ENCODE measurements at places on chromosomes 5 and 9. TPM values are rescaled to one million over a fixed set of nuclear protein-coding genes. Genes with fewer than 3 reads are reported as not detected.

GRCh38 chr5:14153932-14154731 lies 11.0 kb downstream of the TRIO start:
- peak; percentile 97 for DNase-seq

GRCh38 chr9:123269281-123269680 lies 895 bp upstream of the STRBP start:
- no peak for DNase-seq

DNA sequence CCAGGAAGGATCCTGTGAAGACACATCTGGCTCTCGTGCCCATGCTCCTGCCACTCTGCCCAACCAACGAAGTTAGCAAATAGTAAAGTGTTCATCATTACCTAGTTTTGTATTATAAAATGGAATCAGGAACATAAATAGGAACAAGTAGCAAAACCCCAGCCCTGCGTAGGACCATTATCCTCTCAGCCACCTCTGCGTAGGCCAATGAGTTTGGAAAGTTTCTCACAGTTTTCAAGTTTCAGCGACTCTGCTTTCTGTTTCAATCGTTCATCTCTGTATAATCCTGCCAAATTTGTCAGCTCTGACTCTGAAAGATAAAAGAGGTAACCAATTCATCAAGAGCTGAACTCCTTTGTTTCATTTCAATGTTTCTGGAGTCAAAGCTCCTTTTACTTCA lies 10.1 kb upstream of the SPATA24 start:
- DNase-seq, result no peak

GCNT4 gene
- not detected for polyA plus RNA-seq

QRFP gene
- not detected for polyA plus RNA-seq

DNA sequence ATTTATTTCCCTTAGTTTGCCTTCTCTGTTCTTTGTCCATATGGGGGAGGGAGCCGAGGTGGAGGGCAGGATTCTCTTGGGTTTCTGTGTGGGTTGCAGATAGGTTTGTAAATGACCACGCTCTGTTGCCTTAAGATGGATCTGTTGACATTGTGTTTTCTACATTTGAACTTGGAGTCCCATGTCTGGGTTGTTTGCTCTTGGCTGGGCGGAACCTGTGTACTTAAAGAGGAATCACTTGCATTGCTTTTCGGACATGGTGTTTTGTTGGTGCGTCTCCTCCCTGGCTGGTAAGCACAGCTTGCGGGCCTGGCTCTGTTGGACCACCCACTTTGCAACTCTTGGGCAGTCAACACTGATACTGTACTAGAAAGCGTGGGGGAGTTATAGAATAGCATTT lies 45.9 kb downstream of the EHMT1 start:
- no peak for DNase-seq

- no peak for DNase-seq
Measured at GRCh38 chr5:172531704-172532026, 77.3 kb upstream of the SH3PXD2B start.

DNA sequence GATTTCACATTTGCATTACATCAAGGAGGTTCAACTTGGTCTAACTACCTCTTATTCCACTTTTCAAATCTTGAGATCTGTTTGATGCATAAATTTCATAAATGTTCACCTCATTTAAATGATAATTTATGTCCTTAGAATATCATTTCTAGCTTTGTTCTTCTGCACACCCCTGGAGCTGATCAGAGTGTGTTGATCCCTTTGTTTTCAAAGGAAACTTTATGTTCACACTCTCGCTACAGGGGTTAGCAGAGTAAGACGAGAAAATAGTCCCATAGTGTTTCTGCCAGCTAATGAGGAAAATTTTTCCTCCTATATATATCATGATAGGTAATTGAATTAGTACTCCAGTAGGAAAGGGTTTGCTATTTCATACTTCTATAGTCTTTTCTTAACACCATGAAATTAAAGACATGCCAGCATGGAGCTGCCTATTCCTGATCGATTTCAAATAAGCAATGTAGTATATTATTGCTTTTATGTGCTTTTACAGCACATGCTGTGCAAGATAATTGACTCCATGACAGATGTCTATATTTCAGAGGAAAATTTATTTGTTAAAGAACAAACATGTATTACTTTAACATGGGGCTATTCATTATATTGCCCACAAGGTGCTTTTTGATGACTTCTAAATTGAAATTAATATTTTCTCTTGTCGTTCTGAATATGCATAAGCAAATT lies 4.8 kb upstream of the PAM start:
- DNase-seq, result no peak

PFDN1 gene
- polyA plus RNA-seq, result 158 TPM

TNFSF8 gene
- not detected for polyA plus RNA-seq

RCL1 gene
- polyA plus RNA-seq, result 9.0 TPM

DNA sequence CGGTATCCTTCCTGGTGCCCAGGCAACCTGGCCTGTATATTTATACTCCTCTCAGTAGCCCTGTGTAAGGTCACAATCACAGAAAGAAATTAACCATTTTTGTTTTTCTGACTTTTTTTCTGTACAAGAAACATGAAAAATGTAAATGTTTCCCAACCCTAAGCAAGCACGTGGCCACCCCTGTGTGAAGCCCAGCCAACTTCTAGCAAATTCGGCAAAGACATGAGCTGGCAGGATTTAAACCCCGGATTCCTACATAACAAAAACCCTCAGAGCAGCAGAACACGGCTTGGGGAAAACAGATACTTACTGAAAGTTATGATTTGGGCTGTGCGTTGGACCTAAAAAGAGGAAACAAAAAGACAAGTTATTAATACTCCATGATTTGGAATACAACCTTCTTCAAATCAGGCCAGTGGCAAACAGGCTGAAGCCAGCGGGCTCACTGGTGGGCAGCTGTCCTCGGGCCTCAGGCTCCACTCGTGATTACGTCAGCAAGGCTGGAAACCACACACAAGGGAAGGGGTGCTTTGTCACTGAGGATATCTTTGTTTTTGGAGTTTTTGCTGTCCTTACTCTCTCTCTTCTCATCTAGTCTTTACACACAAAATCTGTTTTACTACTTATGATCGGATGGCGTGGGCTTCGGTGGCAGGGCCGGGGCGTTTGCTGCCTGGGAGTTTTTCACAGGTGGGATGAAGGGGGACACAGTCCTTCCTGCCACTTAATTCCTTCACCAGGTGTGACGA lies 194.1 kb downstream of the ROR2 start:
- DNase-seq, result no peak

GRCh38 chr5:139579-140442 lies 47.8 kb downstream of the PLEKHG4B start:
- DNase-seq, result no peak

GFI1B gene
- not detected for polyA plus RNA-seq

DNA sequence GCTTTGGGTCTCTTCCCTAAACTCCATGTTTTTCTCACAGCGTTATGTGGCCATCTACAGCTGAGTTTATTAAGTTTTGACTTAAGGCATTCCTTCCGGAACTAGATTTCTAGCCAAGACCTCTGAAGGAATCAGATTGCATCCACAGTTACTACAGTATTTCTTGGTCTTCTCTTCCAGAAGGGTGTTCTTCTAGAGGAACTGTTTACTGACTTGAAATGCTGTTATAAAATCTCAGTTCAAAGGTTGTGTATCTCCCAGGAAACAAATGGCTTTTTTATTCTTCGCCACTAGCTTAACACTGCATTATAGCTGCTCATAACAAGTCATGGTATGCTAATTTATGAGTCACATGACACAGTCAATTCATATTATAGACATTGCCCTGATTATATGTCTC lies 55.3 kb upstream of the RAD23B start:
- DNase-seq, result no peak

GRCh38 chr9:14312719-14313377 lies 1.1 kb downstream of the NFIB start:
- peak; percentile 53 for DNase-seq

GRCh38 chr5:172830876-172831662 lies 3.0 kb upstream of the ERGIC1 start:
- DNase-seq, result peak; percentile 29

LCN10 gene
- not detected for polyA plus RNA-seq

DNA sequence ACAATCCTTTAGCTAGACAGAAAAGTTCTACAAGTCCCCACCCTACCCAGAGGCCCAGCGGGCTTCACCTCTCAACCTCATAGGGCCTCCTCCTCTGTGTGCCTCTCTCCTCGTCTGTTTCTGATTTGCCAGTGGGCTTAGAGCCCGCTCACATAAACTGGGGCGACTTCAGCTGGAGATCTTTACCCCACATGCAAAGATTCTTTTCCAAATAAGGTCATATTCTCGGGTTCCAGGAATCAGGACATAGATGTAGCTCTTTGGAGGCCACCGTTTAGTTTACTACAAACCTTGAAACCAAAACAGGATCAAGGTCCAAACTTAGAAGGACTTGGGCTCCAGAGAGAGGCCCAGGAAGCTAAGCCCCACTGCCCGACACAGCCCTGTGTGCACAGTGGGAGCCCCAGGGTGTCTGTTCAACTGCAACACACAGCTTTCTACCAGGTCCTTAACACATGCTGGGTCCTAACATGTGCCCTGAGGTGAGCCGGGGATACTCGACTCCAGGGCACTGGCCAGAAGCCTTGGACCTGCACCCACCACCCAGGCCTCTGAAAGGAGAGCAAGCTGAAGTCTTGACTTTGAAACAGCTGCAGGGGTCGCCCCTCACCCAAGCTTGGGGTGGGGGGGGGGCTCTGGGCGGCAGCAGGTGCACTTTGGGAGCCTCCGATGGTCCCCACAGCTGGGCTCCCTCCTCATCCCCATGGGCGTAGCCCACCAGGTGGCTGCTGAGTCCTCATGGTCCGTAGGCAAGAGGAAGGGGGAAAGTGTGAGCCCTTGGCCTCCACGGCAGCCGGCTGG lies 26.8 kb upstream of the SLC12A7 start:
- DNase-seq, result no peak

FABP6 gene
- not detected for polyA plus RNA-seq

Data from endothelial cell of umbilical vein (primary cell).